ENCODE measurements at places on chromosomes 3 and 15.

DNA sequence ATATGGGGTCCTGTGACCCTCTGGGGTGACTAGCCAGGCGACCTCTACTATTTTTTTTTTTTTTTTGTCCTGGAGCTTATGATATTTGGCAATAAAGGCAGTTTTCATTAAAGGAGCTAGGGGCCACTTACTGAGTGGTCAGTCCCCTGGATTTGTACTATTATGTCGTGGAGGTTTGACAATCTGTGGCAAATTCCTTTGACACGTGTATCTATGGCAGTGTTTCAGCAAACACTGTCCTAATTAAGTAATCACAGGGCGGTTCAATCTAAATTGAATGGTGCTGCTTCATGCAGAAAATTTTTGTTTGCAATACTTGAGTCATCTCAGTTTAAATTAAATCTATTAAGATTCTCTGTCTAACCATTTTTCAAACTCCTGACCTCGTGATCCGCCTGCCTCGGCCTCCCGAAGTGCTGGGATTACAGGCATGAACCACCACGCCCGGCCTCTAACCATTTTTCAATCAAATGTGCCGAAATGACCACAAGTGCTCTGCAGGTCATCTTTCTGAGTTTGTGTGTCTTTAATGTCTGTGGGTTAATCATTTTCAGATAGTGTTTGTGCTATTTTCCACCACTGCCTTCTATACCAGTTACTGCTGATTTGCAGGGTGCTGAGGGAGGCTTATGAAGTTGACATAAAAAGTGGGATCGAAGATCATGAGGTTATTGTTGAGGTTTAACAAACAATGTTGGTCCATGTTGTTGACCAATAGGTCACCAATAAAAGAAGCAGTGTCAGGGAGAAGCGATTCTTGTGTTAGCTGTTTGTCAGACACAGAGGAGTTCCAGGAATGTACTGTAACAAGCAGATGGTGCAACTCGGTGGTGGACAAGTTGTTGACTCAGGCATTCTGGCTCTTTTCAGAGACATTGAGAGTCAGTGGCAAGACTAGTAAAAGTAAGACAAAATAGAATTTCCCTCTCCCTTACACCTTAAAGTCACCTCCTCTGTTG, 18.6 kb upstream of the SLC2A2 start:
- no peak for DNase-seq

DNA sequence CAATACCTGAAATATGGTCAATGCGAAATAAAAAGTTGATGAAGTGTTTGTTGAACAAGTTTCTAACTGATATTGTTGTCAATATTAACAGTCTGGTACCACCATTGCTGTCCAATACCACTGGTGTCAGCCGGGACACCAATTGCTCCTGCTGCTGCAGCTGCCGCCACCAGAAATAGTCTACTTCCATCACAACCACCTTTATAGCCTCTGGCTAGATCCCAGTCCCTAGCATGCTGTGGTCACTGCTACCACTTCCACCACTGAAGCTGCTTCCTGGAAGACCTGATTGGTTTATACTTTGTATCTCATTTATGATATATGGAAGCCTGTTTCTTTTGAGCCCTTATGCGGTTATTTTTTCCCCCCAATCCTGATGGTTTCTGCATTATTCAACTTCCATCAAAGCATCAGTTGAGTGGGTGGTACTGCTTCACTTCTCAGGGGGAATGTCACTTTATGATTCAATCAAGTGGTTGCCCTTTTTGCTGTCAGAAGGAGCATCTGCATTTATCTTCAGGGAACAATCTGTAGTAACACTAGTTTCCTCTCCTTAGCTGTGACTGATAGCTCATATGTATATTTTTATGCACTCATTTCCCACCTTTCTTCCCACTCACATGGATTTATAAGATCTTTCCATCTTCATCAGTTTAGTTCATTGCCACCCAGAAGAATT, 11.7 kb downstream of the LNP1 start:
- DNase-seq: no peak

- DNase-seq: no peak
Observed at GRCh38 chr3:74590620-74591262, 23.7 kb downstream of the CNTN3 start.

DNA sequence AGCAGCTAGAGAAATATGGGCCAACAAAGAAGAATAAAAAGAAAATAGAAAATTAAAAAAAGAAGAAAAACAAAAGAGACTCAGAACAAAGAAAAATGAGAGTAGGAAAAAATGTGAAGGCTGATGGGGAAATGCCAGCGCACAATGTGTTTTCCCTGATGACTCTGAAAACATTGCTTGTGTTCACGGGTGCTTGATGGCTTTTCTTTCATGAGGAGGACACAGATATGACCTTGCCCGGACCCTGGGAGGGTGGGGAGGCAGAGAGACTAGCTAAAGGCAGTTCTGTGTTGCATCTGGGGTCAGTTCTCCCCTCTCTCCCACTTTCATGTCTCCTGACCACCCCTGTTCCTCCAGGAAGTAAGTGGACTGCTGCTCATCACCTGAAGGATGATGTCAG, 125.9 kb downstream of the MOBP start:
- DNase-seq: no peak

DNA sequence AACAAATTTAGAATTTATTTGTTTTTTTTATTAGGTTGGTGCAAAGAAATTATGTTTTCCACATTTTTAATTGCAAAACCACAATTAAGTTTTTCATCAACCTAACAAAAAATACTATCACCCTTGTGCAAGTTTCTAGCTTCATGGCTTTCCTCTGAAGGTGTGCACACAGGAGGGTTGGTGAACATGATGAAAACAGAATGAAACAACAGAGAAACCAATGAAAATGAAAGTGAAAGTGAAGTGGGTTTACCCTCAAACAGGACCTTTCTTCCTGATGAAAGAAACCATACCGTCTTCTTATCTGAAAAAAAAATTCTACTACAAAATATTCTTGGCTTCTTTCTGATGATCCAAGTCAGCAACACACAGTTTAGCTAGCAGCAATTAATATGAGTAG, 71.9 kb upstream of the FEZF2 start:
- DNase-seq: no peak

- no peak for DNase-seq
Observed at GRCh38 chr3:122668930-122669730, 11.5 kb upstream of the PARP14 start.

DNA sequence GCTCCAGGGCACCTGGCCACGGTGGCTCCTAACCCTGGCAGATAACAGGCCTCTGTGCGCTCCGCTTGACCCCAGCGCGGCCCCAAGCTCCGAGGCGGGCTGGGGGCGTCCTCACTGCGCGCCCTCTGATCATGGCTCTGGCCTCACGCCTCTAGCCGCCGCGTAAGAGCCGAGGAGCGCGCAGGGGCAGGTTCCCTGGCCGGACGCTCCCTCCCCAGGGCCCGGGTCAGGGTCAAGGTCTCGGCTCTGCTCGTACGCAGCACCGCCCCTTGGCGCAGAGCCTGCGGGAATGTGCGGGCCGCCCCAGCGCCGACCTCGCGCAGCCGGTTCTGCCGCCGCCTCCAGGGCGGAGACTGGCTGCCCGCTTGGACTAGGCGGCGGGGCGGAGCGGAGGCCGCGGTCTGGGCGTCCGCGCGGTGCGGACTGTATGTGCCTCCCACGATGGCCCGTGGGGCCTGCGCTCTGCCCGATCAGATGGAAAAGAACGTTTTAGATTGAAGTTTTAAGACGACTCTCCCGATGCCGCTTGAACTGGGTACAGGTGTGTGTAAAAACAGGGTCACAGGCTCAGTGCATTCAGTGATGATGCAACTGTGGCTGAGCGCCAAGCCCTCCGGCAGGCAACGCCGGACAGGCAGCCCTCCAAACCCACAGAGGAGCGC, 40.8 kb downstream of the CHST14 start:
- no peak for DNase-seq

- DNase-seq: no peak
Observed at GRCh38 chr3:12719541-12719940, 39.5 kb downstream of the TMEM40 start.

DNA sequence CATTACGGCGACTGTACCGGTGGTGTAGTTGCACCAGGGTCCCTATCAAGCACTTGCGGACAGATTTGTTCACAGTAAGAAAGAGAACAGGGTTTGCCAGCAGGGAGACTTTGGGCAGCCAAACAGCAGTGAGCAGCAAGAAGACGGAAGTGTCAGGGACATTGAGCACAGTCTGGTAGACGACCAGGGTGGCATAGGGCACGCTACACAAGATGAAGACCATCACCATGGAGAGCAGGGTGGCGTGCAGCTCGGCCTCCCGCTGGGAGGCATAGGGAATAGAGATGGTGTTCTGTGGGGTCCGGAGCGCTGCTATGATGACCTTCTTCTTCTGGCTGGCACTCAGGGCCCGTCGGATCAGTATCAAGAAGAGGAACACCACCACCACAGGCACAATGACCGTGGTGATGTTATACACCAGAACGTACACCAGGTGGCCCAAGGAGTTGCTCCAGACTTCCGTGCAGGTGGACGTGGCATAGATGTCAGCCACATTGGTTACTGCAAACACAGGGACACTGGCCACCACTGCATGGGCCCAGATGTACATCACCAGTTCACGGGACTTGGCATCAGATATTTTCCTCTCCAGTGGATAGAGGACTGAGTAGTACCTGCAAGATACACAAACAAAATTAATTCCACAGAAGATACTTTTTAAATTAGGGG, 19.1 kb upstream of the FSIP1 start:
- DNase-seq: no peak

- no peak for DNase-seq
Observed at GRCh38 chr3:127256733-127257271, 31.0 kb downstream of the PRR20G start.

GRCh38 chr3:150146991-150147761, 176.5 kb upstream of the PFN2 start:
- DNase-seq: no peak

GRCh38 chr3:112136959-112137693, 4.1 kb upstream of the GCSAM start:
- DNase-seq: no peak

GRCh38 chr15:59976480-59977271, 27.4 kb upstream of the FOXB1 start:
- no peak for DNase-seq

DNA sequence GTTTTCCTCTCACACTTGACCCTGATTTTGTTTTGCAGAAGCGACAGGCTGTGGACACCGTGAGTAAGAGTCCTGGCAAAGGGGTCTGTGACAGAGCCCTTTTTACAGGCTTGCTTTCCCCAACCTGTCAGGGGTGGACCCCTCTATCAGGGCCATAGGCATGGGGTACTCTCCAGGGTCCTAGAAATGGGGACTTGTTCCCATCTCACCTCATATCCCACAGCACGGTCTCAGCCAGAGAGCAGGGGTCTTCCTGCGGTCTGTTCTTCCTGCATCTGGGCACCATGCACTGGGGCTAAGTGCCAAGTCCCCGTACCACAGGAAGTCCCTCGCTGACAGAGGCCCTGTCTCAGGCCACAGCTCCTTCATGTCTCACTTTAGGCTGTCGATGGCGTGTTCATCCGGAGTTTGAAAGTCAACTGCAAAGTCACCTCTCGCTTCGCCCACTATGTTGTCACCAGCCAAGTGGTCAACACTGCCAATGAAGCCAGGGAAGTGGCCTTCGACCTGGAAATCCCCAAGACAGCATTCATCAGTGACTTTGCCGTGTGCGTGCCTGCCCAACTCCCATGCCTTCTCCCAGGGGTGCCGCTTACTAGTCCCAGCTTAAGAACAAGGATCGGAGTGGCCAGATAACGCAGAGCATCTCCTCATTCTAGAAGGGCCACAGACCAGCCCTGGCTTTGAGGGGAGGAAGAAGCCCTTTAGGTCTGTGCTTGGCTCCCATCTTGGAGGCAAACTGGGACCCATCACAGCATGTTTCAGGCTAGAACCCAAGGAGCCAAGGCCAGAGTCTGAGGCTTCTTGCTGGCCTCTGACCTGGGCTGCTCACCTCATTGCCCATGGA, 783 bp downstream of the ITIH1 start:
- no peak for DNase-seq

DNA sequence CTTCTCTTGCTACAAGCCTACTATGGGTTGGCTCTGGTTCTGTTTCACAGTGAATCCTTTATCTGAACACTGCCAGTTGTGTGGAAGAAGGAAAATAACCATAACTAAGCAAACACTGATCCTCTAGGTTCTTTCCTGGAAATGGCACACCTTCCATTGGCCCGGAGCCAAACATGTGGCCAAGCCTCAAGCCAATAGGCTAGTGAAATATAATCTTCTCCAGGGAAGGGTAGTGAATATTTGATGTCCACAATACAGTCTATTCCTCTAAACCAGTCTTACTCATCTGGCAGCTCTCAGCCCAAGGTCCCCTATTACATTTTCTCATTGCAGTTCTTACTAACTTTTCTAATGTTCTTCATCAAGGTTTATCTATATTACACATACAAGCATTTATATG, 921.3 kb downstream of the TUSC7 start:
- DNase-seq: no peak
